ENCODE measurements at places on chromosomes 6 and 20.

DNA sequence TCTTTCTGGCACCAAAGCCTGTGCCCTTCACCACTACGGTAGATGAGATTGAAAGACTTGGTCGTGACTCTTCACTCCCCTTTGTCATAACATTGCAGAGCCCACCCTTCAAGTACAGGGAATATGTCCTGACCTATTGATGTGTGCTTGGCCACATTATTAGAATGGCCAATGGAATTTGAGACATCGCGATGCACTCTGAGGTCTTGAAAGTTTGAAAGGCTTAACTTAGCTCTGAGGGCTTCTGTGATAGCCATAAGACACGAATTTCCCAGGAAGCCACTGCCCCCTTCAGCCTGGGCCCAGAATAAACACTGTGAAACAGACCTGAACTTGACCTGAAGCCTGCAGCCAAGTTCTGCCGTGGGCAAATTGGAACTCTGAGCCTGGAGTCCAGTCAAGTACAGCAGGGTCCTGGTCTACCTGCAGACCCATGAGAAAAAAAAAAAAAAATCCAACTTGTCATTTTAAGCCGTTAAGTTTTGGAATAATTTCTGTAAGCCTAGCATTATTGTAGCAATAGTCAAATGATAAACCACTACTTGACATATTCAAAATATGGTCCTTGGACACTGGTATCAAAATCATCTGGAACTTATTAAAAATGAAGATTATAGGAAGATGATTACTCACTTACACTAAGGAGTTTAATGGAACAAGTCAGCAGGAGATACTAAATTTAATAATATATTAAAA, 36.9 kb upstream of the TRAF3IP2 start:
- peak; percentile 15 for DNase-seq

DNA sequence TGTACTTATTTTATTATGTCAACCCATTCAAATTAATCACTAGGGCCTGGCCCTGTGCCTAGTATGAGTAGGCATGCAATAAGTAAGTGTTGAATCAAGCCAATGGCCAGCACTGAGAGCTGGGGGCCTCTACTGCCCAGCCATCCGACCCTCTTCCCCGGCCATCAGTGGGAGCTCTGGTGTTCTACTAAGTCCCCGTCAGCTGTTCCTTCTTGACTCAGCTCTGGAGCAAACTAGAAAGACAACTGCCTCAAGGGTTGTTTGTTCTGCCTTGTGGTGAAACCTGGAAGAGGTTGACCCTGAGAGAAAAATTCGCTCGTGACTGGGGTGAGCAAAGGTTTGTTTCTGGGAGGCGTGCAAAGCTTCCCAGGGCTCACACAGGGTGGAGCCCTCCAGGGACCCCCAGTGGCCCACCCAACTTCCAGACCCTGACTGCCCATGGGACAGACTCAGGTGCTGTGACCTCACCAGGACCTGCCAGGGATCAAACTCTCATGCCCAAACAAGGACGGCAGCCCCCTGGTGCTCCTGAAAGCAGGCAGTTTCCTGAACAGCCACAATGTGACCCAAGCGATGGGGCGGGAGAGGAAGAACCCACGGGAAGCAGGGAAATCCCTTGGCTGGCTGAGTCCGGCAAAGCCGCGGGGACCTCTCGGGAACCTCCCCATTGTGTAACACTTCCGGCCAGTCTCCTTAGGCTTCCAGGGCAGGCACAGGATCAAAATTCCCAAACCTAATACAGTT, 50.4 kb downstream of the BANF2 start:
- no peak for DNase-seq

DNA sequence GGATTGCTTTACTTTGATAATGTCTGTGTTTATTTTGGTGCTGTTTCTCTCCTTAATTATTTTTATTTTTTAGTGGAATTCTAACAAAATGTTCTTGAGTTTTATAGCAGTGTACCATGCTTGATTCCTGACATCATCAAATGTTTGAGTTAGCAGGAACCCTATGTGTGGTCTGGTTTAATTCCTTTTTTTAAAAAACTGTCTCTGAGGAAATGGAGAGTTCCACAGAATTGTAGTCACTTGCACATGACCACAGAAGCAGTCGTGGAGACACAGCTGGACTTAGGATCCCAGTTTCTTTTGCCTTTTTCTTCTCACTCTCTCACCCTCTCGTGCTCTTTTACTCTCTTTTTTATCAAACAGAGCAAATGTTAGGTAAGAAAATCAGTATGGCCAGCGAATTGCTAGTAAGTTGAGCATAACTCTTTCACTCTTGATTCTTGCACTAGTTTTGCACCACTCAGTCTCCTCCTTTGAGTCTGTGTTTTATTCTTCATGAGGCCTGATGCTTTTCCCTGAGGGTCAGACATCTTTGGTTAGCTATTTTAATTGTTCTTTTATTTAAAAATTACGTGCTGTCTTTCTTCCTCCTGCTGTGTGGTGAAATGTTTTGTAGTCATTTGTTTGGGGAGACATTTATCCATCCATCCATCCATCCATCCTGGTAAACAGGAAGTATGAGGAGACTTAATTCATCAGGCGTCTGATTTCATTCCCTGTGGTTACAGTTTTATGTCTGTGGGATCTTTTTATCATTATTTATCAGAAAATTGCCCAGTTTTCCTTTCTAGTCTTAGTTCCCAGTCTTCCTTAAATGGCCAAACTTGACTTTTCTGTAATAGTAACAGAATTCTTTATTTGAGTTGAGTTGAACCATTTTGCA, 83.0 kb downstream of the SCAF8 start:
- no peak for DNase-seq

GRCh38 chr6:26195924-26196845, 109.0 kb downstream of the HFE start:
- no peak for DNase-seq

DNA sequence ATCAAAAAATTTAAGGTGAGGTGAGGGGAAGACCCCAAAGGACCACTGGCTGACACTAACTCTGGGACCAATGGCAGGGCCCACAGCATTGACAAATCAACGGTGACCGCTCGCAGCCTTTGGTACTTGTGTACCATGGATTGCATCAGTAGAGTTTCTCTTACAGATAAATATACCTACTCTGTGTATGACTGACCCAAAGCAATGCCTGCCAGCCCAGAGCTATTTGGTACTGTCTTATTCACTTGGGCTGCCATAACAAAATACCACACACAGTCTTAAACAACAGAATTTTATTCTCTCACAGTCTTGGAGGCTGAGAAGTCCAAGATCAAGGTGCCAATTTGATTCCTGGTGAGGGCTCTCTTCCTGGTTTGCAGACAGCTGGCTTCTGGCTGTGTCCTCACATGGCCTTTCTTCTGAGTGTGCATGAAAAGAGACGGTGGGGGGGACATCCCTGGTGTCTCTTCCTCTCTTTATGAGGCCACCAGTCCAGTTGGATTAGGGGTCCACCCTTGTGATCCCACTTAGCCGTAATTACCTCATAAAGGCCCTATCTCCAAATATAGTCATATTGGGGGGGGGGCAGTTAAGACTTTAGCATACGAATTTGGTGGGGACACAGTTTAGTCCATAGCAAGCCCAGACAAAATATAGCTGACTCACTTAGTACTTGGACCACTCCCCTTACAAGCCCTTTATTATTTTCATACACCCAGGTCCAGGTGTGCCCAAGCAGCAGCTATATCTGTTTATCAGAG, 336.3 kb downstream of the CD83 start:
- no peak for DNase-seq

GRCh38 chr6:4732691-4733315, 43.4 kb upstream of the CDYL start:
- no peak for DNase-seq

DNA sequence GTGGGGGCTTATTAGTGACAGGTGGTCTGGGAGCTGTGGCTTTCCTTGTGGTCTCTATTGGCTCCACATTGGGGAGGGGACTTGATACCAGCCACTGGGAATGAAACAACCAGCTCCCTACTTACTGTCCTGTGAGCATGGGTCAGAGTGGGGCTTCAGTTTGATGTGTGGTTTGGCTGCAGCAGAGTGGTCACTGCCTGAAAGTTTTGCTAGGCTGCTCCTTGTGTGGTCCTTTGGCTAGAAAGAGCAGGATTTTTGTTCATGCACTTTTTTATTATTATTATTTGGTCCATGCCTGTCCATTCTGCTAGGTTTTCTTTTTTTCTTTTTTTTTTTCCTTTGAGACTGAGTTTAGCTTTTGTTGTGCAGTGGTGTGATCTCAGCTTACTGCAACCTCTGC, 7.5 kb upstream of the TMEM14B start:
- no peak for DNase-seq

DNA sequence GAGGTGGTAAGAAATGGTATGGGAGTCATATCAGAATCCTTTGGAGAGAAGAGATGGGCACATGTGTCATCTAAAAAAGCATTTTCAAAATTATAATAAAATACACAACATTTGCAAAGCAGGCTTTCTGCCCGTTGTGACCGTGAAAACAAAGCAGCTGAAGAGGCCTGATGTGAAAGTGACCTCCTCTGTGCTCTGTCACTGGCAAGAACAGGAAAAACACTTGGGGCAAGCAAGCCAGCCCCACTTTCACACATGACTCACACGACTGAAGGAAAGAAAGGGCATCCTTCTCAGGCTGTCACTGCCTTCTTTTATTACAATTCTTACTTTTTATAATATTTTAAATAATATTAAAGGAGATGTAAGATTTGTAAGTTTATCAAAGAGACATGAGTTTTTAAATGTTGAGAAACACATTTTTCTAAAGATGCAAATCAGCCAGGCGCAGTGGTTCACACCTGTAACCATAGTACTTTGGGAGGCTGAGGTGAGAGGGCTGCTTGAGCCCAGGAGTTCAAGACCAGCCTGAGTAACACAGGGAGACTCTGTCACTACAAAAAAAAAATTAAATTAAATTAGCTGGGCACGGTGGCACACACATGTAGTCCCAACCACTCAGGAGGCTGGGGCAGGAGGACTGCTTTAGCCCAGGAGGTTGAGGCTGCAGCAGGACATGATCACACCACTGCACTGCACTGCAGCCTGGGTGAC, 143.7 kb downstream of the BTBD9 start:
- DNase-seq: no peak

DNA sequence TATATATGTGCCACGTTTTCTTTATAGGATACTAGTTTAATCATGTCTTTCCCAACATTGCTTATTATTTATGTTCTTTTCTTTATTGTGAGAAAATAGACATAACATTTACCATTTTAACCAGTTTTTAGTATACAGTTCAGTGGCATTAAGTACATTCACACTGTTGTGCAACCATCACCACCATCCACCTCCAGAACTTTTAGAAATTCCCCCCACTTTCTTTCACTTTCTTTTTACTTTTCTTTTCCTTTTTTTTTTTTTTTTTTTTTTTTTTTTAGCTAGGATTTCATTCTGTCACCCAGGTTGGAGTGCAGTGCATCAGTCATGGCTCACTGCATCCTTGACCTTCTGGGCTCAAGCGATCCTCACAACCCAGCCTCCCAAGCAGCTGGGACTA, 18.5 kb downstream of the RBCK1 start:
- no peak for DNase-seq

DNA sequence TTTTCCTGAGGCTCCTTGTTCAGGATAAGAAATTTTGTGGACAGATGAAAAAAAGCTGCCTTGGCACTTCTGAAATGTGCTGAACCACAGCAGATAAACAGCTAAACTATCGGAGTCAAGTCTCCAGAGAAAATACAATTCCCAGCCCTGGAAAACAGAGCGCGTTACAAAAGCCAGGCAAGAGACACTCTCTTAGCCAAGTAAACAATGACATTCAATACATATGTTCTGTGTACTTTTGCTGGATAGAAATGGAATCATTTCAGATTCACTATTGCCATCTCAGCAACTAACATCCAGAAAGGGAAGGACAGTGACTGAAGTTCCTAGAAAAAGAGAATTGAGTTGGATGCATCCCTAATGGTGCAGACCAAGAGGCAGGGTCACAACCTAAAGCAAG, 196.8 kb upstream of the NRSN1 start:
- no peak for DNase-seq

DNA sequence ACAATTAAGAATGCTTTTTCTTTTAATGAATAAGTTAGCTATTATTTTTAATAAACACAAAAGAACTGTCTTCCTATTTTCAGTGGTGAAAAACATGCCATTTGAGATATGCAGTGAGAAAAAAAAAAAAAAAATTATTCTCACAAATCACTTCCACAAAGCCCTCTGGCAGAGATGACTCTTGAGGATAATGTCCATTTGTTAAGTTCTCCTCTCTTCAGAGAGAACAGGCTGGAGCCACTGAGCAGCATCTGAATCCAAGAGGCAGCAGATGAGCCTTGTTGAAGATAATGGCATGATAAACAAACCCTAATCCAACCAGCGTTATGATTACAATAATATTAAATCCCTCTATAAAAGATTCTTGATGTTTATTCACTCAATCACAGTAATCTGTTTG, 105.0 kb downstream of the PTPRK start:
- DNase-seq: no peak

DNA sequence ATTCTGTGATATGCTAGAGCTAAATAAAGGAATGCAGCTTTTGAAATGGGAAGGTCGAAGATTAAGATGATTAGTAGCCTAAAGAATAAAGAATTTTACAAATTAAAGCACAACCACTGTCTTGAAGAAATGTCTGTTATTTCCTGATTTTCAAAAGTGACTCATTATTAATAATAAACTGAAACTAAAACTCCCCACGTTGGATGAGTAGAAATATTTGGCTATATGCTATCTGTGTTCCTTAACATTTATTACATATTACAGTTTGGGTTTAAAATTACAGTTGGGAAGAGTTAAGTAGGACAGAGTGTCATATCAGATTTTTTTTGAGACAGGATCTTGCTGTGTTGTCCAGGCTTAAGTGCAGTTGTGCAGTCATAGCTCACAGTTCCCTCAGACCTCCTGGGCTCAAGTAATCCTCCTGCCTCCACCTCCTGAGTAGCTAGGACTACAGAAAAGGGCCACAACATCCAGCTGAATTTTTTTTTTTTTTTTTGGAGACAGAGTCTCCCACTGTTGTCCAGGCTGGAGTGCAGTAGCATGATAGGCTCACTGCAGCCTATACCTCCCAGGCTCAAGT, 47.1 kb downstream of the AKIRIN2 start:
- no peak for DNase-seq

DNA sequence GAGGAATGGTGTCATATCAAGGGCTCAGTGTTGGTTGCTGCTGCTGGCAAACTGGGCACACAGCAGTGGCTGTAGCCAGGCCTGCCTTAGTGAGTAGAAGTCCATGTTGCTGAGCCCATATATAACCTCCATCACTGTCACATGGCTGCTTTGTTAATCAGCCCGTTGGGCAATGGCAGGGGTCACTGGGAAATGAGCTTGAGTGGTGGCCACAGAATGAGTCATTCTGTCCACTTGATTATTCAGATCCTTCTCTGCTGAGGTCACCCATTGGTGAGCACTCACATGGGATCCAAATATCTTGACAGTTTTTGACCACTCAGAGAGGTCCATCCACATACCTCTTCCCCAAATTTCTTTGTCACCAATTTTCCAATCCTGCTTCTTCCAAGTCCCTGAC, 898.9 kb upstream of the EYS start:
- no peak for DNase-seq

- no peak for DNase-seq
These were observed 13.3 kb upstream of the TDRD6 start for GRCh38 chr6:46674410-46674809.

GRCh38 chr6:125810445-125810844, 19.7 kb downstream of the NCOA7 start:
- DNase-seq: no peak

GRCh38 chr20:63024573-63025392, 18.0 kb upstream of the BHLHE23 start:
- DNase-seq: no peak

GRCh38 chr6:46011188-46012085, 4.2 kb downstream of the CLIC5 start:
- peak; percentile 2 for DNase-seq

- DNase-seq: no peak
These were observed 60.7 kb downstream of the EYA4 start for GRCh38 chr6:133301835-133302234.
